ENCODE measurements at places on chromosomes 1 and 21.

- DNase-seq: no peak
Measured at GRCh38 chr1:29767088-29767685, 530.9 kb downstream of the PTPRU start.

DNA sequence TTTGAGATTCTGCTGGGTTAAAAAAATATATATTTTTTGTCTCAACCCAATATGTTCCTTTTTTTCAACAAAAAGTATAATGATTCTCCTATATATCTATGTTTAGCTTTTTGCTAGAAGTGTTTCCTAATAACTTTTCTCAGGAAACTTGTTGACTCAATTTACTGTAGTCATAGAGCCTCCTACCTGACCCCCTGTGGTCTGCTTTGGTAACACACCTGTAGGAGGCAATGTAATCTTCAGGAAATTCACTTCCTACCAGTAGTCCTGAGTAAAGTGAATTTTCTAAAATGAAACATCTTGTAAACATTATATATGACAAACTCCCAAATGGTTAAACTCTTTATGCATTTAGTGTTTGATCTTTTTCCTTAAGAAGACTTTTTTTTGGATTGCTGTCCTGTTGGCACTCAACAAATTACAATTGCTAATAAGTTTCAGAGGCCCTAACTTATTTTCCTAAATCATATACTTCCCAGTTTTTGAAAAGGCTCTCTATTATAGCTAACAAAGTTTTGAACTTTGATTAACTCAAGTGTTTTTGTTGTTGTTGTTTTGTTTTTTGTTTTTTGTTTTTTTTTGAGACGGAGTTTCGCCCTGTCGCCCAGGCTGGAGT lies 118.3 kb downstream of the OLFML2B start:
- peak; percentile 38 for DNase-seq

- DNase-seq: no peak
Measured at GRCh38 chr1:55463814-55464475, 248.8 kb upstream of the USP24 start.

GRCh38 chr1:111436726-111437125 lies 9.2 kb upstream of the OVGP1 start:
- no peak for DNase-seq

- DNase-seq: no peak
Measured at GRCh38 chr21:46181953-46182547, 2.2 kb downstream of the SPATC1L start.

- no peak for DNase-seq
Measured at GRCh38 chr1:24096009-24096738, 15.8 kb downstream of the MYOM3 start.

- DNase-seq: peak; percentile 35
Measured at GRCh38 chr1:153277852-153278251, 18.4 kb downstream of the LORICRIN start.

DNA sequence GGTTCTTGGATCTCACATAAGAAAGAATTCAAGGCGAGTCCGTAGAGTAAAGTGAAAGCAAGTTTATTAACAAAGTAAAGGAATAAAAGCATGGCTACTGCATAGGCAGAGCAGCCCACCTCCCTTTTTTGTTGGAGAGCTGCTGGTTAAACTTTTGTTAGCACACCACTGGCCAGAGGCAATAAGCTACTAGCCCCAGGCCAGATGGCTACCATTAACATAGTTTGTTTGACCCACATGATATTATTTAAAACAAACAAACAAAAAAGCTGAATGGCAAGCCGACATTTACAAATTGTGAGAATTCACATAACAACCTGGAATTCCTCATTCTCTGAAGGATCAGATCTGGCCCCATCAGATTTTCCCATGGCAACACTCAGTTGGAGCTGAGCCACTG lies 19.1 kb upstream of the PAXBP1 start:
- no peak for DNase-seq

DNA sequence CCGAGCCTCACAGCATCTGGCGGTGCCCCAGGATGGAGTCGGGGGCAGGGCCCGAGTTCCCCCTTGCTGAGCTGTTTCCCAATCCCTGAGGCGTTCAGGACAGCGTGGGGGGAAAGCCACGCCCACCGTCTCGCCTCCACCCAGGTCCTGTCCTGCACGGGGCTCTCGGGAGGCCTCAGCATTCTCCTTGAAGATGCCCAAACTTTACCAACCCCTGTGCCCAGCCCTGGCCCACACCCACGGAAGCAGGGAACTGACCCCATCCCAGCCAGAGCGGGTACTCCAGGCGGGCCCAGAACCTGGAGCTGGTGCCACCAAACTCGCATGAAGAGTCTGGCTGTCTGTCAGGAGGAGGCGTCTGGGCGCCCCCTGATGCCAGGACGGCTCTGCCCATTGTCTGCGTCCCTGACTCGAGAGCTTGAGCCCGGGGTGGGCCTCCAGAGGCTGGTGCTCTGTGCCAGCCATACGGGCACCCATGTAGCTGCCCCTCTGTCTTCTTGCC lies 35.3 kb upstream of the POFUT2 start:
- DNase-seq: peak; percentile 84

GRCh38 chr21:39041816-39042215 lies 141.4 kb downstream of the PSMG1 start:
- DNase-seq: no peak

GRCh38 chr1:209839875-209840546 lies 12.2 kb downstream of the UTP25 start:
- DNase-seq: no peak

DNA sequence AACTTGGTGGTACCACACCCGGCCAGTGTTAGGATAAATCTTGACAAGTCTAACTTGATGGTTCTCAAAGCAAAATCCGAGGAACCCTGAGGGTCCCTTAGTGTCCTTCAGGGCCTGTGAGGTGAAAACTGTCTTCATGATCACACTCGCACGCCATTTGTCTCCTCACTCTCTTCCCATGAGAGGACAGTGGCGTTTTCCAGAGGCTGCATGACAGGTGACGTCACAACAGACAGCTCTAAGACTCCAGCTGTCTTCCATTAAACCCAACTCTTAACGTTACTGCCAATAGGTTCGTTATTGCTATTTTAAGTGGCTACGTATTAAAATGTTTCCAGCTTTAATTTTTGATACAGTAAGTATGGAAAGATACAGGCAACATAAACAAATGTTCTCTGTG lies 13.8 kb downstream of the CFAP74 start:
- DNase-seq: no peak

DNA sequence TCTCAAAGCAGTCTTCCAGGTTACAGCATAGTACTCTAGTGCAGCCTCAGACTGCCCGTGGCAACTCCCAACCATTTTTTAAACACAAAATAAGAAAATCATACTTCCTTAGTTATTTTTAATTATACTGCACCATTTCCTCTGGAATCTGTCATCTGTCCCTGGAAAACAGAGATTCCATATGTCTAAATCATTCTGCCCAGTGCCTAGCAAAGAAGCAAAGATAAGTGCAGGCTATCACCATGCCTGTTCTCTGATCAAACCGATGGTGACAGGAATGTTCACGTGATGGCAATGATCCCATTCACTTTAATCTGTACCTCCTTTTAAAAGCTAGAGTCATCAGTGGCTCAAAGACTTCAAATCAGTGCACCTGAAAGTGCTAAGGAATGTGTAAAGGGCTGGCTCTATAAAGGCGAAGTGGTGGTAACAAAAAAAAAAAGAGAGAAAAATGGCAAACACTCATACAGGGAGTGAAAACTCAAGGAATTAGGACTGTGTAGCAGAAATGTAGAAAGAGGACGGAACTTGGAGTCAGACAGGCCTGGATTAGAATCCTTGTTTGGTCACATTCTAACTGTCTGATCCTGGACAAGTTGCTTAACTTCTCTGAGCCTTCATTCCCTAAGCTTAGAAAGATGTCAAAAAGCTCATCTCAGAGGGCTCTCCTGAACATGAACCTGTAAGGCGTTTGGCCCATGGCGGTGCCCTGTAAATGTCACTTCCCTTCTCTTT lies 9.9 kb upstream of the CCN1 start:
- DNase-seq: no peak

GRCh38 chr1:232704256-232704655 lies 74.3 kb upstream of the SIPA1L2 start:
- no peak for DNase-seq

DNA sequence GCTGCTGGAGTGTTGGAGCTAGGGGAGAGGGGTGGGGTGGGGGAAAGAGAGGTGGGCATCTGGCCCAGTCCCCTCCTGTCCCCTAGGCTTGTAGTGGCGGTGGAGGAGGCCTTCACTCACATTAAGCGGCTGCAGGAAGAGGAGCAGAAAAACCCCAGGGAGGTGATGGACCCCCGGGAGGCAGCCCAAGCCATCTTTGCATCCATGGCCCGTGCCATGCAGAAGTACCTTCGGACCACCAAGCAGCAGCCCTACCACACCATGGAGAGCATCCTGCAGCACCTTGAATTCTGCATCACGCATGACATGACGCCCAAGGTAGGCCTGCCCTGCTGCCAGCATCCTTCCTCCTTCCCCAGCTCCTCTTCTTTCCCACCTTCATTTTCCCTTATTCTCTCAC lies 23.6 kb downstream of the VANGL2 start:
- no peak for DNase-seq

DNA sequence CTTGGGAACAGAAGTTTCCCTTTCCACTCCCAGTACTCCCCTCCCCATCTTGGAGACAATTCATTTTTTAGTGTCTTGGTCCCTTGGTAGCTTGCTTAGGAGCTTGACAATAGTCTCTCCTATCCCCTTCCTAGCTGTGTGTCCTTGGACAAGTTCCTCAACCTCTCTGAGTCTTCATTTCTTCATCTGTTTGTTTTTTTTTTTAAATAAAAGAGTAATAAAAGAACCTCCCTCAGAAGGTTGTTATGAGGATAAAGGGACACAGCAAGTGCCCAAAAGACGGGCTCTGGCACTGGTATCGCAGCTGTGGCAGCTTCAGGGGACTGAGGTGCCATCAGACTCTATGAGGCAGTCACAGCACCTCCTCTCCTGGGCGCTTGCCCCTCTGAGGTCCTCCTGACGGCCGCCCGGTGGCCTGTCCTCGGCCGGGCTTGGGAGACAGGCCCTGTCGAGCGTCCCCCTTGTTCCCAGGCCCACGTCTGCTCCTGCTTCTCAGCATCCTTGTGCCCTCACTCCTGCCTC lies 689.2 kb downstream of the MATN1 start:
- DNase-seq: no peak

- DNase-seq: no peak
Measured at GRCh38 chr1:54317084-54317483, 89.1 kb downstream of the SSBP3 start.

DNA sequence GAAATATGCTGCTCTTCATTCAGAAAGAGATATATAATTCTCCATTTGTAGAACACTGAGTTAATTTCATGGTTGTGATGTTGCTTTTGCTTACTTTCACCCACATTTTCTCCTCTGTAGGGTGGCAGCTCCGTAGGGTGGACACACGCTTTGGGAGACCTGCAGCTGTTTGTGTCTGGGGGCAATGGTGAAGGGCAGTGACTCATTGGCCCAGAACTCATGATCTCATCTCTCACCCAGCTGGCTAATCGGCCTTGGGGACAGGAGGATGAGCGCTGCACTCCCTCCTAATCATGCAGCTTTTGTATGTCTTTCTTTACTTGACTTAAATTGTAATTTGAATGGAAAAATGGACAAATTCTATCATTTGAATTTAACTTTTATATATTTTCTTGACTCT lies 9.6 kb downstream of the DISC1 start:
- no peak for DNase-seq

- no peak for DNase-seq
Measured at GRCh38 chr1:153588482-153588881, 22.8 kb upstream of the S100A2 start.

GRCh38 chr1:80384083-80384830 lies 1377.7 kb upstream of the ADGRL4 start:
- no peak for DNase-seq

DNA sequence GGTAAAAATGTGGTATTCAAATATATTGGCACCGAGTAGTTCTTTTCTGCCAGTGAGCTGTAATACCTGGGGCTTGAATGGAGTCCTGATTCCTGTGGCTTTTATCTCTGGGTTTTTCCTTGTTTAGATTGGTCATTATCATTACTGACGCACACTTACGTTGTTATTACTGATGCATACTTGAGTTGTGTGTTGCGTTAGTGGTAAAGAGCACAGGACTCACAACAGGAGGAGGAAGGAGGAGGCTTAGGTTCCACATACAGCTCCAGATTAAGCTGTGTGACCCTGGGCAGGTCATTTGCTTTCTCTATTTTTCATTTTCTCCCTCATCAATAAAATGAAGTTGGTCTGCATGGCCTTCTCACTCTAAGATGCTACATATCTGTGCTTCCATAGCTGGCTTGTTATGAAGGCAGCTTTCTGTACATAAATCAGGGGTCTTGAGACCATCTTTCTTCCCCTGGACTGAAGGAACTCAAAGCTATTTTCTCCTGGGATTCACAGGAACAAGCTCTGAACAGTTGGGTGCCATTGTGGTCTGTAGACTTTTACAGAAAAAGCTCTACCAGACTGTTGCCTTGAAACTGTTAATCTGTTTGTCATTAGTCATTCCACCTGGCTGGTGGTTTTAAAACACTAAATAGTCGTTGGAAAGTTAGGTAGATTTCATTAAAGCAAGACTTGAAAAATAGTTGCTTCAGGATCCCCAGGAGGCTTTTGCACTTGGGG lies 5.6 kb downstream of the ARID1A start:
- DNase-seq: no peak

DNA sequence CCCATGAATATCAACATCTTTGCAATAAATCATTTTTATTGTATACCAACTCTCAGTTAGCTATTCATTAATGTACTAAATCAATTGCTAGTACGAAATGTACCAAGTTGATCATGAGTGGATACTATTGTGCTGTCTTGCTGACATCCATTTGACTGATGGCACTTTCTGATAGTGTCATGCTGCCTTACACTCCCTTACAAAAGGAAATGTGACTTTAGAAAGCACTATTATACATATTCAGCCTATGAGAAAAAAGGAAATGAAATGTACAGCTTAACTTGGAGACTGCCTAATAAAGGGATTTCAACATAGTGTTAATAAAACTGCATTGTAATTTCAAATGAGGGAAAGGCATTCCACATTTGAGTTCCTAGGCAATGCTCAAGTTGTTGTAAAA lies 52.2 kb downstream of the PLA2G4A start:
- no peak for DNase-seq

GRCh38 chr1:161631076-161631475 lies at the start of gene FCGR3B:
Gene FCGR3B (minus strand): TSS chr1:161631176. CDS start chr1:161631094, 82 bp downstream.
- DNase-seq: no peak

GRCh38 chr1:100661176-100661575 lies 58.4 kb upstream of the VCAM1 start:
- no peak for DNase-seq

DNA sequence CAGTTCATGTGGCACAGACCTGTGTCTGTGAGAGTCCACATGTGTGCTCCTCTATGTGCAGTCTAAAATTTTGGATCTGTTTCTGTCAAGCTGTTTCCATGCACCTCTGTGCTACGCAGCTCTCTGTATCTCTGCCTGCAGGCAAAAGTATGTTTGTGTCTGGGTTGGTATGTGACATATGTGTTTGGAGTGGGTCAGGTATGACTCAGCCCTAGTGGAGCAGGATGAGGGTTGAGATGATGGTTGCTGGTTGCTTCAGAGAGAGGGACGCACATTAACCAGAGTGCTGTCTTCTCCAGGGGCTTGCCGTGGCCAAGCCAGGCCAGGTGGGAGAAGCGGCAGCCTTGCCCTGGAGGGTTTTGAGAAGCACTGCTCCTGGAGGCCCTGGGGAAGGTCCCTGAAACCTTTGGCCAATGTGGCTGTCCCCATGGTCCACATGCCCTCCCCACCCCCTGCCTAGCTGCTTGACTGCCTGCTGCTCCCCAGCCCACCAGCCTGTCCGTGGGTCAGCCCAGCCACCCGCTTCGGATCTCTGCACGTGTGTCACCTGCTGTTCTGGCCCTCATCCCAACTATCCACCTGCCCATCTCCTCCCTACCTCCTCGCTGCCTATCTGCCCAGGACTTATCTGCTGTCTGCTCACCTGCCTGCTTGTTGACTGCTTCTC lies 4.1 kb upstream of the EVA1B start:
- DNase-seq: no peak

All from thyroid gland (tissue), 4 donors.